ENCODE measurements at places on chromosomes 6 and 20.

- DNase-seq: no peak
These were observed 50.8 kb upstream of the NRN1 start for GRCh38 chr6:6057442-6058053.

- DNase-seq: no peak
These were observed 288.2 kb downstream of the CENPW start for GRCh38 chr6:126628125-126628524.

GRCh38 chr6:40532349-40533000 is 54.7 kb downstream of the LRFN2 start:
- DNase-seq: no peak

- peak; percentile 47 for DNase-seq
These were observed 16.2 kb downstream of the HLA-DPB1 start for GRCh38 chr6:33091957-33092356.

DNA sequence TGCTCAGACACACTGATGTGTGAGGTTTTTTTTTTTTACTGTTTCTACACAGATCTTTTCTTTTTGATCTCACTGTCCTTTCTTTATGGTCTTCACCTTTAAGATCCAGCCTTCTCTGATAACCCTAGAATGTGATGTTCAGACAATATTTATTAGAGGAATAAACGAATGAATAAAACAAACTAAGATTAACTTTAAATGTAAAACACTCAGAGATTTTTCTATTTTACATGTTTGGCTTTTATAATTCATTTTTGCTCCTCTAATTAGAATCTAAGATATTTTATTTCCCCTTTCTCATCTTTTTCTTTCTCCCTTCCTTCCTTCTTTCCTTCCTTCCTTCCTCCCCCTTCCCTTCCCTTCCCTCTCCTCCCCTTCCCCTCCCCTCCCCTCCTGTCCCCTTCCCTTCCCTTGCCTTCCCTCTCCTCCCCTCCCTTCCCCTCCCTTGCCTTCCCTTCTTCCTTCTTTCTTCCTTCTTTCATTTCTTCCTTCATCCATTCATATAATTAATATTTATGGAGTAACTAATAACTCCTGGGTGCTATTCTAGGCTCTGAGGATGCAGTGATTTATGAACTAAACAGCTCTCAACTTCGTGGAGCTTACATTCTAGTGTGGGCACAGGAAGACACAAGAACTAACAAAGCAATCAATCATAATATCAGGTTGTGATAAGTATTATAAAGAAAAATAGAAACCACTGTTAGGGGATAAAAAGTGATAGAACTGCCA is 133.5 kb upstream of the TSHZ2 start:
- DNase-seq: no peak

- DNase-seq: no peak
These were observed 13.5 kb upstream of the SNAI1 start for GRCh38 chr20:49969234-49969633.

- no peak for DNase-seq
These were observed 929.6 kb downstream of the C6orf118 start for GRCh38 chr6:164379795-164380194.

DNA sequence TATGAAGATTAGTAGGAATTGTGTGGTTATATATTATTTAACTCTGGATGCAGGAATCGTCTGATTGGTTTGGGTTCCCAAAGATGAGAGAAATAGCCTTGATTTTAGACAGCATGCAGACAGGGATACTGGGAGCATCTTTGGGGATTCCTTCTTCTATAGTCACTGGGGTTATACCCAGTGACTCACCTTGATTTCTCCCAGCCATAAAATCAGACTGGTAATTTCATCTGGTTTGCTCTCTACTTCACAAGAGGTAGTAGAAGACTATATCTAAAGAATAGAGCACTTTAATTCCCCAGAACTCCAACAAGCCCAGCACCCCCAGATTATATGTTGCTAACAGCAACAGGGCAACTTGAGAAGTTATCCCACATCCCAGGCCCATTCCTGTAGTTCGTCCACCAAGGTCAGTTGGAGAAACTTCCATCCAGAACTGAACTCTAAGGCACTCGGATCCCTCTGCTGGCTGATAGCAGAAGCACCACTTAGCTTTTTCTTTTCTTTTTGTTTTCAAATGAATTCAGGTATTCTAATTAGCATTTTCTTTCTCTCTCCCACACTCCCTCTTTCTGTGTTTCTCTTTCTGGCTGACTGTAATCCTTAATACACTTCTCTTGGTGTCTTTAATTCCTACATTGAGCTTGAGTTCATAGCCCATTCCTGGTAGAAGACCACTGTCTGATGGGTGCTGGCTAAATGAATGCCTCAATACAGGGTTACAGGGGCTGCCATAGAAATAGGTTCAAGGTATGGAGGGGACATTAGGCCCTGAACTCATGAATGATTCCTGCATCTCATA is 20.4 kb upstream of the EFHC1 start:
- no peak for DNase-seq

DNA sequence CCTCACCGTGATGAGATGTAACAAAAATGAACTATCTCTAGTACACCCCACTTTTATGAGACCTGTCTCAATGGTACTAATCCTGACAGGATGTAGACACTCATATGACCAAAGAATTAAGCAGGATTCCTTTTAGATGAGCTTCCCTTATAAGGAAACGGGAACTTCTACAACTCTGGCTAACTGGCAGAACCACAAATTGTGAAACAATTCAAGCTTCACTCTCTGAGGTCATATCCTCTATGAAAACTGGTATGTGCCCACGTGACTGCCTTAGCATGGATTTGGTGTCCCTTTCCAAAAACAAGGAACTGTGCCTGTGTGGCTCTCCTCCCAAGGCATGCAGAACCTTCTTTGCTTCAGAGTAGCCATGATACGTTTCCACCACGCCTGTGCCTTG is 14.1 kb upstream of the CPNE5 start:
- DNase-seq: no peak

GRCh38 chr20:10876558-10876957 is 202.8 kb upstream of the JAG1 start:
- DNase-seq: no peak

GRCh38 chr20:38262931-38263330 is 2.4 kb upstream of the KIAA1755 start:
- DNase-seq: no peak

- no peak for DNase-seq
These were observed 42.6 kb upstream of the CNR1 start for GRCh38 chr6:88208726-88209125.

DNA sequence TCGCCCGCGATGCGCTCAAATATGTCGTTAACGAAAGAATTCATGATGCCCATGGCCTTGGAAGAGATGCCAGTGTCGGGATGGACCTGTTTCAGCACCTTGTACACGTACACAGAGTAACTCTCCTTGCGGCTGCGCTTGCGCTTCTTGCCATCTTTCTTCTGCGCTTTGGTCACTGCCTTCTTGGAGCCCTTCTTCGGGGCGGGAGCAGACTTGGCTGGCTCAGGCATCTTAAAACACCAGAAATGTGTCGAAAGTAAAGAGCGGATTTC is 36.4 kb downstream of the HFE start:
- DNase-seq: peak; percentile 80

- DNase-seq: no peak
These were observed 55.3 kb upstream of the DDR1 start for GRCh38 chr6:30829033-30829432.

DNA sequence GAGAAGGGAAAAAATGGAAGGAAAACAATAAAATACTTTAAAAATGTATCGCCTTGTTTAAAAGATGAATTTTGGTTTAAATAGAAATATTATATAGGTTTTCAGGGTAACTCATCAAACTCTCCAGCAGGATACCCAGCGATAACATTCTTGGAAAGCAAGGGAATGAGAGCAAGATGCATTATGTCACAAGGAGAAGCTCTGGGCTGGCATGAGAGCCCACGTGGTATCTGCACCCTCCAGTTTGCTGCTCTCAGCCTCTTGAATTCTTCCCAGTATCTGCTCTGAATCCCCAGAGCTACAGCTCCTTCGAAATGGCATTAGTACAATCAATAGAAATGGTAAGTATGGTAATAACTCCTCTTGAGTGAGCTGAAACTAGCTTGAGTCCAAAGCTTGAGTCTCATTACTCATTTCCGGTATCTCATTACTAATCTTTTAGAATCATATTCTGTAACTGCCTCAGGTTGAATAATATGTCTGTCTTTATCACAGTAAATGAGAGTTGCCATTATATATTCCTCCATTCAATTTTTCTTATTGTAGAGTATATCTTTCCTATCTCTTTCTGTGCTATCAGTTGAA is 4.9 kb upstream of the TMEM242 start:
- DNase-seq: no peak

DNA sequence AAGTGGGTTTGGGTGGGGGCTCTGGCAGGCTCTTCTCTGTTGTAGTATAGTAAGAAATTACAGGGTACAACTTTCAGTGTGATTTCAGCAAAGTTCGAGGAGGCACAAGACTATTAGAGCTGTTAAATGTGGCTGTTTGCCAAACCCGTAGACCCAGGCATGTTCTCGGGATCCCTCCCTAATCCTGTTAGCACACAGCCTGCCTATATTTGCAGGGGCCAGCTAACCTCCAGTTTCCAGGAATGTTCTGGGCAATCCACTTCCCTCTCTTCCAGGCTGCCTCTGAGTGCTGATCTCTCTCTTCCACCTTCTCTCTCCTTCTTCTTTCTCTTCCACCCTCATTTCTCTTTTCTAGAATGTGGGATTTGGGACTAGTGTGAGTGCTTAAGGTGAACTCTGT is 34.8 kb upstream of the ZFP64 start:
- no peak for DNase-seq

GRCh38 chr20:5400164-5400762 is 83.5 kb upstream of the PROKR2 start:
- no peak for DNase-seq

GRCh38 chr6:33297406-33297955 is 1.3 kb downstream of the RGL2 start:
- DNase-seq: no peak

DNA sequence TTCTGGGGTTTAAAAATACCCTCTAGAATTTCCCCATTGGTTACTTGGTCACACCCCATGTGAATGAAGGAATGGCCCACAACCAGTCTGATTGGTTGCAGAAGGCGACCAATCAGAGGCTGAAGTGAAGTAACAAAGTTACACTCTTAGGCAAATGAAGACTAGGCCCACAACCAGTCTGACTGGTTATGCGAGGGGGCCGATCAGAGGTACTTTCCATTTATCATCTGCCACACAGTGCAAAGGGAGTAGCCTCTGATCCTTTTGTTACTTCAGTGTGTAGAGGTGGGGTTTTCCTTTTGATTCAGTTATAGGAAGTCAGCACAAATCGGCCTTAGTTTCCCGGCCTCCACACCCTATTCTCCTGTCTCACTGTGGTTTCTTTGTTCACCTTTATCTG is 61.2 kb upstream of the SGK1 start:
- peak; percentile 30 for DNase-seq

DNA sequence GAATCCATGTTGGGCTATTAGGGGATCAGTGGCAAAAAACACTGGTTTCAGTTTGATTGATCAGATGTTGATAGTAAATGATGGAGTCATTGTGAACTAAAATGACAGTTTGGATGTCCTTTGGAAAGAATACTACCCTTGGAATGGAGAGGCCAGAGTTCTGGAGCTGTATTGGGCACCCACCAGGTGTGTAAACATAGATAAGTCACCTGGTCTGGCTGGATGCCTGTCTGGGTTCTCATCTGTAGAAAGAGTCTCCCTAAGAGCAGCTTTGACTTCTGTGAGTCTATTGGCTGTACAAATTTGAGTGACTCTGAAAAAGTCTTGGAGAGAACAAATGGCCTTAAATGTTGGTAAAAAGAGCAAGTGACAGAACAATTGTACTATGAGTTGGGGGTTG is 115.0 kb downstream of the SCP2D1 start:
- no peak for DNase-seq

DNA sequence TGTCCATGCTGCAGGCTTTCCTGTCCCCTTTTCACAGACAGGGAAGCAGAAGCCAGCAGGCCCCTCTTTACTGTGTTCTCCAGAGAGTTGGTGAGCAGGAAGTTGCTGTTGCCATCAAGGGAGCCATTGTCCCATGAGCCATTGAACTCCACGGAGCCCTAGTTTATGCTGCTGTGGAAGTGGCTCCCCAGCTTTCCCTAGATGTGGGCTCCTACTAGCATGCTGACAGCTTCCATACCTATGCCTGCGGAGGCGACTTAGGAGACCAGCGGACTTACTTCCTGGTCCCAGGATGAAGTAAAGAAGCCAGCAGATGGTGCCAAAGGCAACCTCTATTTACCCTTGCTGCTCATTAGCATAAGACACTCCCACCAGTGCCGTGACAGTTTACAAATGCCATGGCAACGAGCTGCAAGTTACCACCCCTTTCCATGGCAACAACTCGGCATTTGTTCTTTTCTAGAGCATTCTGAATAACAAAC is 30.8 kb upstream of the FKBP1A start:
- DNase-seq: peak; percentile 5

GRCh38 chr6:26521600-26522391 is 16.4 kb upstream of the HMGN4 start:
- peak; percentile 33 for DNase-seq

DNA sequence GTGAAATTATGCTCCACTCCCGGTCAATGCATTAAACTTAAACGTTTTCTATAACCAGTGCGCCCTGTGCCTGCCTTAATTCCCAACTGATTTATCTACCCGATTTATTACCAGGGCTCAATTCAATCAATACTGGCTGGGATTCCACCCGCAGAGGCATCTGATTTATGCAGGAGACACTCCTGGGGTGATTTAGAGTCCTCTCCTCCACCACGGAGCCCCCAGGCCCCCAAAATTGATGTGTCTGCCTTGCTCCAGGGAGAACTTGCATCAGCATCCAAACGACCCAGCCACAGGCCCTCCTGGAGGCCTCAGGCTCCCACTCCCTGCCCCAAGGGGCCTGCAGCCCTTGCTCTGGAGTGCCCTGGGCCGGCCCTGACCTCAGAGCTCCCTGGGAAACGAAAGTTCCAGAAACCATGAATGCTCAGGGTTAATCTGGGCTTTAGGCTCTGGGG is 29.5 kb downstream of the ANKRD60 start:
- DNase-seq: no peak

- no peak for DNase-seq
These were observed 131.2 kb upstream of the KCNG1 start for GRCh38 chr20:51153867-51154707.

GRCh38 chr20:13037727-13038126 is 29.0 kb downstream of the SPTLC3 start:
- DNase-seq: no peak

- no peak for DNase-seq
These were observed 268.1 kb downstream of the UST start for GRCh38 chr6:149014631-149015534.

DNA sequence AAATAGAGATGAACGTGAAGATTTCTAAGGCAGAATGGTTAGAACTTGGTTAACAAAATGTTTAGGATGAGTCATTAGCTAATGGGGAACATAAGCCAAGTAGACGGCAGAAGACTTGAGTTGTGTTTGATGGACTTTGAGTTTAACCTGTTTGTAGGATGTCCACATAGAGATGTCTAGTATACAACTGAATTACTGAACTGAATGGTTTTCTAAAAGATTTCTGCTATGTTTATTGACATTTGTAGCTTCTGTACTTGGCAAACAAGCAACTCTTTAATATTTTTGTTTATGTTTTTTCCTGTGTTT is 54.5 kb upstream of the DYNLRB1 start:
- DNase-seq: no peak

DNA sequence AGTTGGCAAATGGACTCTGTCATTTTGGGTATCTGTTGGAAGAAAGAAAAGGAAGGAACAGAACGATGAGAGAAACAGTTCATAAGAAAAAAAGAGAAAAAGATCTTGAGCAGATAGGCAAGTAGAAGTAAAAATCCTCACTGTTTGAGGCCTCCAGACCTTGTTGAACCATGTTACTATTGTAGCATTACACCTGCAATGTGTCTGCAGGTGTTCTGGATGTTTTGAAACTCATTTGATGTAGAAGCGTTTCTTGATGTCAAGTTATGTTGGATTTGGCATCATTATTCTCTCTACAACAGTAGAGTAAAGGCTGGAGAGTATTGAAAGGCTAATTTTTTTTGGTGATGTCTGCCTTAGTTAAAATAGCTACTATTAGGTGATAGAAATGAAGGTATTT is 108.7 kb downstream of the CARMIL1 start:
- no peak for DNase-seq
